ENCODE measurements at places on chromosomes 7 and 10.

- DNase-seq = no peak
These were observed 294.6 kb downstream of the SORCS3 start for GRCh38 chr10:104935656-104936055.

DNA sequence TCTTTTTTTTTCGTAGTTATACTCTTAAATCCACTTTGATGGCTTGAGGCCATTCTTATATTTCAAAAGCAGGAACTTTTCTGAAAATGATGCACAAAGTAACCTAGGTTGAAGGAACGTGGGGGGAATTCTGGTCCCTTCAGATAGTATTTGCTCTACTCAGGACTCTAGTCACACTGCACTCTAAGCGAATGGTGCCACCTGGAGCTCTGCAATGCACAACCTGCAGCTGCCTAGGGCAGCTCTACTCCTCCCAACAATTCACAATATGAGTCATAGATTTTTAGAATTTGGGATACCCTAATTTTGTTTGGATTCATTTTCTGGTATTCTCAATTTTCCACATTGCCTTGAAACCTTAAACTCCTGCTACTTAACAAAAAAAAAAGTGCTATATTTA lies 17.3 kb downstream of the SYPL1 start:
- no peak for DNase-seq

DNA sequence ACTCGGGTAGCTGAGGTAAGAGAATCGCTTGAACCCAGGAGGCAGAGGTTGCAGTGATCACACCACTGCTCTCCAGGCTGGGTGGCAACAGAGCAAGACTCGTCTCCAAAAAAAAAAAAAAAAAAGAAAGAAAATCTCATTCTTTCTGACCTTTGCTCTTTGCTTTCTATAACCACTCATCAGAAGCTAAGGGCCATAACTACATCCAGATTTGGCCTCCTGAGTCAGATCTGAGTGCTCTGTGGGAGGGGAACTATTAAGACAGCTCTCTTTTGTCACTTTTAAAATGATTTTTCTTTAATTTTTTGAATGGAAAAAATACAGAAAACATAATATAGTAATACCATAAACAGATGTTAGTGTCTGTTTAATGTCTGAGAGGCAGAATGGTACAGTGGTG lies 210.1 kb downstream of the KIAA1217 start:
- no peak for DNase-seq

GRCh38 chr7:113809581-113809980 lies 109.2 kb downstream of the PPP1R3A start:
- no peak for DNase-seq

GRCh38 chr10:125775491-125776106 lies at the start of gene MMP21:
Gene MMP21 (minus strand): TSS chr10:125775821. CDS start chr10:125775821, 0 bp downstream.
- no peak for DNase-seq

GRCh38 chr10:86400705-86401587 lies 34.4 kb upstream of the GRID1 start:
- peak; percentile 91 for DNase-seq

- DNase-seq = no peak
These were observed 35.8 kb upstream of the GALNTL5 start for GRCh38 chr7:151920488-151920887.

DNA sequence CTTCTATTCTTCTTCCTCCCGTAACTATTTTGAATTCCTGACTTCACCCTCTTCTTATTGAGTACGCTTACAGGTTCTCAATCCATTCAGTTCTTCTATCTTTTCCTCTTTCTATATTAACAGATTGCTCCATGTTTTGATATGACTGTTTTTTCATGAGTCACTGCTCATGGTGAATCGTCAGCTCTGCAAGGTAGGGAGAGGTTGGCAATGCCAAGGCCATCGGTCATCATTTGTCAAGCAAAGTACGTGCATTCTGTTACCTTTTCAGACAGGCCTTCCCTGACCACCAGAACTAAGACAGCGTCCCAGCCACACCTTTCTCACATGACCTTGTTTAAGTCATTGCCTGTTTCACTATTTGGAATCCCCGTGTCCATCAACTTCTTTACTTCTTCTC lies 1001.9 kb upstream of the SORCS1 start:
- DNase-seq = no peak

DNA sequence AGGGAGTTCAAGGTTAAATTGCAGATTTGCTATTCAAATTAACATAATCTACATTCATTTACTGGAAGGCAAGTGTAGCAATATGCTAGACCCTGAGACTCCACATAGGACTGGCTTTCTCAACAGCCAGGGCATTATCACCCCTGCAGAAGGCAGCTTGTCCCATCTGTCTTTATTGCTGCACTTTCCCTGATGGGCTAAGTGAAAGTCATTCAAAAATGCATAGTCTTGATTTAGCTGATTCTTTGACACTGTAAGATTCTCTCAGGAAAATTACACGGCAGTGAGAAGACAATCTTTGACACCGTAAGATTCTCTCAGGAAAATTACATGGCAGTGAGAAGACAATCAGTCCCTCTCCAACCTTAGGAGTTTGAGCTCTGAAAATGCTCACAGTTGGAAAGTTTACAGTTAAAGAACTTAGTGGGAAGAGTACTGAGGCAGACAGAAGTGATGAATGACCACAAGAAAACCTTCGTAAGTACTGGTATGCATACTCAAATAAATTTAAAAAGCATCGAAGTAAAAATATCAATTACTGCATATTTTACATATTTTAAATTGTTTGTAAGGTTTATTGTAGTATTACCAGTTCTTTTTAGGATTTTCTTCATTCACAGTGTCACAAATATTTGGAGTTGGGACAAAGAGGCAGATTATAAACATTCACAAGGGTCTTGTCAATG lies 88.9 kb downstream of the RAPGEF5 start:
- no peak for DNase-seq

- no peak for DNase-seq
These were observed 9.1 kb upstream of the ANAPC16 start for GRCh38 chr10:72206511-72207229.

- no peak for DNase-seq
These were observed 30.9 kb downstream of the LAMB1 start for GRCh38 chr7:107972075-107972482.

Measured in chondrocyte (in vitro differentiated cells).